Activated CD4-positive, alpha-beta T cell treated with anti-CD3 and anti-CD28 coated beads, Interleukin-2, amount 50 U/mL, for 24 hours (primary cell): ENCODE measurements at places on chromosomes 11 and 22.

GRCh38 chr11:129922674-129923073 lies 27.3 kb upstream of the NFRKB start:
- no peak for DNase-seq

- DNase-seq = no peak
Observed at GRCh38 chr22:43036282-43036829, 21.4 kb upstream of the PACSIN2 start.

- DNase-seq = no peak
Observed at GRCh38 chr22:38781033-38781432, 12.9 kb downstream of the DNAL4 start.

DNA sequence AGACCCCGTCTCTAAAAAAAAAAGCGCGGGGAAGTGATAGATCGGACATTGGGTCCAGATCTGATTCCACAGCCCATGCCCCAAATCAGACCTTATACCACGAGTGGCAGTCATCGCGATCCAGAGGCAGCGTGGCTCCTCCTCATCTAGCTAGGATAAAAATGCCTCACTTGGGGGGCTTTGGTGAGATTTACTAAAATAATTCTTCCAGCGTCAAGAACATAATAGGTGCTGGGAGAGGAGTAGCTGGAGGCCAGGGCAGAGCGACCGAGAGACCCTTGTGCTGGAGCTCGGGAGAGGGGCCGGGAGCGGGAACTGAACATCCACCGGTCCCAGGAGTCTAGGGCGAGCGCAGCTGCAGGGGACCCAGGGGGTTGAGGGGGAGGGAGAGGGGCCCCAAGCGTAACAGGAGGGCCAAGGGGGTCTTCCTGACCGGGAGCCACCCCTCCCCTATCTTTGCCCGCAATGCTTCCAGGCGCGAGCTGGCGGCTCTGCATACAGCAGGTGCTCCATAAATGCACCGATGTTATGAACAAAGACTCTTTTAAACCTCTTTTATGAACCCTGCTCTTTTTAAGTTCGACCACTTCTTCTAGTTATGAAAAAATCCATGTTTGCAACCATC lies 823 bp upstream of the CPT1A start:
- DNase-seq = no peak
